Stomach (tissue), 19 donors: ENCODE measurements at places on chromosomes 11 and 22. TPM values are rescaled to one million over a fixed set of nuclear protein-coding genes. Genes with fewer than 3 reads are reported as not detected.

LRRC55 gene
- total RNA-seq, result 0.73 TPM

OR4D11 gene
- not detected for total RNA-seq

RFPL3 gene
- not detected for total RNA-seq

KLHDC7B gene
- total RNA-seq, result not detected

TOB2 gene
- 42.4 TPM for total RNA-seq

C22orf23 gene
- not detected for total RNA-seq

OR4D10 gene
- not detected for total RNA-seq

GAS2L1 gene
- total RNA-seq, result 81.1 TPM

CRYBA4 gene
- total RNA-seq, result not detected

DSCAML1 gene
- 0.14 TPM for total RNA-seq

DNA sequence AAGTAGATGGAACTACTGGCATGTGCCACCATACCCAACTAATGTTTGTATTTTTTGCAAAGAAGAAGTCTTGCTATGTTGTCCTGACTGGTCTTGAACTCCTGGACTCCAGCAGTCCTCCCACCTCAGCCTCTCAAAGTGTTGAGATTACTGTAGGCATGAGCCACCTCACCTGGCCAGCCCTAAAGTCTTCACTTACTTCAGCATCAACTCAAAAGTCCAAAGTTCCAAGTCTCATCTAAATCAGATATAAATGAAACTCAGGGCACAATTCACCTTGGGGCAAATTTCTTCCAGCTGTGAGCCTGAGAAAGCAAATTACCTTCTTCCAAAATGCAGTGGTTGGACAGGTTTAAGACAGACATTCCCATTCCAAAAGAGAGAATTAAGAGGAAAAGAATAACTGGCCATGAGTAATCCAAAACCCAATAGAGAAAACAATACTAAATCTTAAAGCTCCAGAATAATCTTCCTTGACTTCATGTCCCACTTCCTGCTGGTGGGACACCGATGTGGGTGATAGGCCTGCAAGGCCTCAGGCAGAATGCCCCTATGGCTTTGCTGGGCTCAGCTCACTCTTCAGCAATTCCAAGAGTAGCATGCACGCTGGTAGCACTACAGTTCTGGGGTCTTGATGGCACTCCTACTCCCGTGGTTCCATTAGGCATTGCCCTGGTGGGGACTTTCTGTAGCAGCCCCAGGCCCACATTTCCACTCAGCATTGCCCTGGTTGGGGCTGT is 50.3 kb downstream of the TUG1 start:
- no peaks in the 10 kb centered on the region for H3K4me1 ChIP-seq
- H3K27ac ChIP-seq, result no peak overlapping the region
- H3K4me3 ChIP-seq, result no peak overlapping the region
- H3K36me3 ChIP-seq, result no peaks in the 10 kb centered on the region
- no peak for DNase-seq

- H3K27ac ChIP-seq, result peak overlapping the region; percentile 52
- DNase-seq, result no peak
- no peaks in the 10 kb centered on the region for H3K27me3 ChIP-seq
- H3K4me3 ChIP-seq, result no peak overlapping the region
Measured at GRCh38 chr22:37552524-37553163, 7.6 kb upstream of the CDC42EP1 start.

DNA sequence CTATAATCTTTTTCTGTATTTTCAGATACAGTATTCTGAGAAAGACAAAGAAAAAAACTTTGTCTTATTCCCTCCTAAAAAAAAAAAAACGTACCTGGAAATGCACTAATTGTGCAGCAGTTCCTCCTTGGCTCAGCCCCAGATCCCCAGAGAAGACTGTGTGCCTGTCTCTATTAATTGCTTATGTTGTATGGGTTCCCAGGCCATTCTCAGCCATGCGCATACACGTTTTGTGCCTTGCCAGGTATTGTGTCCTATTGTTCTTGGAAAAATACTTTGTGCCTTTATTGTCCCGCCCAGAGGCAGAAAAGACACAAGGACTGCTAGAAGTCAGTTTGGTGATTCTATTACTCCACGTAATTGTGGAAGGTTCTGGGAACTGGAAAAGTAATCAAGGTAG is 91.2 kb downstream of the PIWIL4 start:
- H3K27me3 ChIP-seq, result no peaks in the 10 kb centered on the region
- H3K27ac ChIP-seq, result no peak overlapping the region
- no peak overlapping the region for H3K4me3 ChIP-seq
- no peak for DNase-seq
- no peaks in the 10 kb centered on the region for H3K36me3 ChIP-seq

- peak; percentile 66 for DNase-seq
- no peak overlapping the region for H3K27ac ChIP-seq
- H3K36me3 ChIP-seq, result peaks cover 26% of the 10 kb centered on the region
- H3K27me3 ChIP-seq, result no peaks in the 10 kb centered on the region
Measured at GRCh38 chr11:106087815-106088435, 10.5 kb downstream of the AASDHPPT start.

- no peak for DNase-seq
- H3K27me3 ChIP-seq, result no peaks in the 10 kb centered on the region
- H3K4me1 ChIP-seq, result peaks cover 60% of the 10 kb centered on the region
- H3K27ac ChIP-seq, result no peak overlapping the region
- H3K36me3 ChIP-seq, result peaks cover 1% of the 10 kb centered on the region
Measured at GRCh38 chr22:23197836-23198235, 17.5 kb downstream of the BCR start.

DNA sequence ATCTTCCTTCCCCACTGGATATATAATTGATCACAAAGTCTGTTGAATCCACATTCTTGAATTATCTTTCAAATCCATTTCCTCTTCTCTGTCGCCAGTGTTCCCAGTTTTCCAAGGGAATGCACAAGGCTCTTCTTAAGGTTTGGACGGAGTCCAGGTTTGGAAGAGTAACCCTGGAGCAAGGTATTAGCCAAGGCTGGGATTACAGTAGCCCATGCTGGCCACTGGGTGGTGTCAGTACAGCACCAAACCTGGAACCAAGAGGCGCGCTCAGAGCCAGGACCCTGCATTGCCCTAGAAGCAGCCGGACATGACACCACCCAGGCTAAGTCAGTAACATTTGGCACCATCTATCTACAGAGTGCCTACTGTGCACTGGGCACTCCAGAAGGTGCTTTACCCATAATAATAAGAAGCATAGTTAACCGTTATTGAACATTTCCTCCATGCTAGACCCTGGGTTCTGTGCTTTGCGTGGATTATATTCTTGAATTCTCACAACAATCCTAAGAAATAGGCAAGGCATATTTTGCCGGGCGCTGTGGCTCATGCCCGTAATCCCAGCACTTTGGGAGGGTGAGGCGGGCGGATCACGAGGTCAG is 48.0 kb upstream of the CLPB start:
- DNase-seq, result peak; percentile 70
- H3K36me3 ChIP-seq, result no peaks in the 10 kb centered on the region
- peaks cover 6% of the 10 kb centered on the region for H3K4me1 ChIP-seq
- H3K27ac ChIP-seq, result no peak overlapping the region
- peaks cover 11% of the 10 kb centered on the region for H3K27me3 ChIP-seq
- H3K4me3 ChIP-seq, result no peak overlapping the region

GRCh38 chr11:119476038-119476437 is 53.1 kb upstream of the THY1 start:
- no peak for DNase-seq
- H3K4me3 ChIP-seq, result no peak overlapping the region
- H3K27me3 ChIP-seq, result peaks cover 9% of the 10 kb centered on the region
- no peak overlapping the region for H3K27ac ChIP-seq
- H3K36me3 ChIP-seq, result no peaks in the 10 kb centered on the region

DNA sequence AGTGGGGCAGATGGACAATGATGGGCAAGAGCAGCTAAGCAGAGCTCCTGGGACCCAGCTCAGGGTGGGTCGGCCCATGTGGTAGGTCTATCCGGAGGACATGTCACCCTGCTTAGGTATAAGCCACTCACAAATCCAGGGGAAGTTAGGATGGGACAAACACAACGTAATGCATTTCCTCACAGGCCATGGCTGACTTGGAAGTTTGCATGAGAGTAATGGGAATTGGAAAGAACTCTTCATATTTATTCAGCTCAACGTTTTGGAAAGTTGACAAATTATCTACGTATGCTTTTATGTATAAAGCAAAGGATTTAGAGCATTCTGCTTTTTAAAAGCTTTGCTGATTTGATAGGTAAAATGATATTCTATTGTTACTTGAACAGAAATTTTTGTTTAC is 74.9 kb downstream of the SMCO4 start:
- H3K4me3 ChIP-seq, result no peak overlapping the region
- H3K27me3 ChIP-seq, result no peaks in the 10 kb centered on the region
- no peaks in the 10 kb centered on the region for H3K4me1 ChIP-seq
- no peaks in the 10 kb centered on the region for H3K36me3 ChIP-seq
- no peak for DNase-seq

DNA sequence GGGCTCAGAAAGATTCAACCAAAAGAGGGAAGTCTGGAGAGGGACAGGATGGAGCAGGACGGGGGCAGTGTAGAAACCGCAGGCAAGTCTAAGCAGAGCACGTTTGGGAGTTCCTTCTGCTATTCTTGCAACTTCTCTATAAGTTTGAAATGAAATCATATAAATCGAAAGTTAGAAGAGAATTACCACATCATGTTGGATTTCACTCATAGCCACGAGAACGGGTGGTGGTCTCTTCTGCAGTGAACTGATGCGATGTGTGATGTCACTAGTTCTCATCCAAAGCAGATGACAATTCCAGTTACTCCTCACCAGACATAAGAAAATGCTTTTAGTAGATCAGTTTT is 36.0 kb downstream of the KCNQ1 start:
- peaks cover 15% of the 10 kb centered on the region for H3K4me1 ChIP-seq
- H3K36me3 ChIP-seq, result no peaks in the 10 kb centered on the region
- no peak for DNase-seq

- H3K36me3 ChIP-seq, result no peaks in the 10 kb centered on the region
- peak within 1 kb of the TSS; percentile 90 for H3K27ac ChIP-seq
- peak within 1 kb of the TSS; percentile 76 for H3K4me3 ChIP-seq
- H3K27me3 ChIP-seq, result no peaks in the 10 kb centered on the region
- H3K4me1 ChIP-seq, result peaks cover 63% of the 10 kb centered on the region
- peak; percentile 92 for DNase-seq
Measured at GRCh38 chr22:19941365-19942082, at the start of the genes COMT and TXNRD2. Gene COMT (plus strand): TSS chr22:19941772. CDS start chr22:19962527, 20,755 bp downstream. Gene TXNRD2 (minus strand): TSS chr22:19941818. CDS start chr22:19941803, 15 bp downstream.

- no peaks in the 10 kb centered on the region for H3K27me3 ChIP-seq
- DNase-seq, result no peak
- H3K27ac ChIP-seq, result no peak overlapping the region
- no peaks in the 10 kb centered on the region for H3K4me1 ChIP-seq
Measured at GRCh38 chr11:69598147-69598546, 42.8 kb upstream of the CCND1 start.

GRCh38 chr22:42704896-42705295 is 15.8 kb downstream of the A4GALT start:
- no peak overlapping the region for H3K27ac ChIP-seq
- no peaks in the 10 kb centered on the region for H3K27me3 ChIP-seq
- no peaks in the 10 kb centered on the region for H3K36me3 ChIP-seq
- peaks cover 31% of the 10 kb centered on the region for H3K4me1 ChIP-seq

- H3K36me3 ChIP-seq, result no peaks in the 10 kb centered on the region
- H3K27me3 ChIP-seq, result no peaks in the 10 kb centered on the region
- no peaks in the 10 kb centered on the region for H3K4me1 ChIP-seq
- no peak overlapping the region for H3K4me3 ChIP-seq
Measured at GRCh38 chr11:115390441-115390840, 113.8 kb downstream of the CADM1 start.
